SK-N-SH treated with all-trans-retinoic acid at 6 μM for 48 hours (cell line): ENCODE measurements at places on chromosomes 7 and 10.

DNA sequence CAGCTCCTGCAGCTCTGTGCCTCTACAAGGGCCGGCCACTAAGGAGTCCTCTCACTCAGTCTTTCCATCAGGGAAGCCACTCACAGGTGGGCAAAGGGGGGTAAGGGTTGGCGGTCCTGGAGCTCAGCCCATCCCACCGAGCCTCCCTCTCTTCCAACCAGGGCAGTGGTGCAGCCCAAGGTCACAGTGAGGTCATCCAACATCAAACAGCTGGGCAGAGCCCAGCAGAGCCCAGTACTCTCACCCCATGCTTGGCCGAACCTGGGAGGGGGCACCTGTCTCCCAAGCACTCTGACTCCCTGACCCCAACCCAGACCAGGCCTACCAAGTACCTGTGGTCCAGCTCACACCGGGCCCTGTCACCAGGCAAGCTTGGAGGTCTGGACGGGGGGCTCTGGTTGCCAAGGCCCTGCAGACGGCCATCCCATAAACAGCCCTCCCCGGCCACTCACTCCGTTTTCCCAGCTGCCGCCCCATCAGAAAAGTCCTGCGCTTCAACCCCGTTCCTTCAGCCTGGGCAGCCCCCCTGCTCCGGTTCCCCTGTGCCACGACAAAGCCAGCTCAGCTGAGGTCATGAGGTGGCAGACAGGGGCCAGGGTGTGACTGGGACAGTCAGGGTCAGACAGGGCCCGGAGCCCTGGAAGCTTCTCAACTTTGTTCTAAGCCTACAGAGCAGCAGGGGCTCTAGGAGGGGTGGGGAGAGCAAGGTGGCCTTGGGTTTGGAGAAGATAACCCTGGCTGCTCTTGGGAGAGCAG lies 27.5 kb downstream of the PDGFA start:
- ATAC-seq = no peak

DNA sequence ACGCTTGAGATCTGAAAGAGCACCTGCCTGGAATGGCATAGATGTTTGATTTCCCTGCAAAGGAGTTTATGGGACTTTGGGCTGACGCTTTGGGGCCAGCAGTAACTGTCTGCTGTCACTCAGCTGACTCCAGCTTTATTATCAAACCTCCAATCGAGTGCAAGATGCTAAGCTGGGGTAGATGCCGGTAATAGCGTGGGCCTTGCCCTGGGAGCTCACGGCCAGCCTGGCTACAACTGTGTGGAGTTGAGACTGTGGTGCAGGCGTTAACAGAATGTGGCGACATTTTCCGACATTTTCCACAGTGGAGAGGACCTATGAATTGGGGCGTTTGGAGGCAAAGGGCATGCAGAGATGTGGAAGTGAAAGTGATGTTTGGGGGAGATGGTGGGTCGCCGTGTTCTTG lies 1.3 kb downstream of the CHST12 start:
- ATAC-seq = no peak

DNA sequence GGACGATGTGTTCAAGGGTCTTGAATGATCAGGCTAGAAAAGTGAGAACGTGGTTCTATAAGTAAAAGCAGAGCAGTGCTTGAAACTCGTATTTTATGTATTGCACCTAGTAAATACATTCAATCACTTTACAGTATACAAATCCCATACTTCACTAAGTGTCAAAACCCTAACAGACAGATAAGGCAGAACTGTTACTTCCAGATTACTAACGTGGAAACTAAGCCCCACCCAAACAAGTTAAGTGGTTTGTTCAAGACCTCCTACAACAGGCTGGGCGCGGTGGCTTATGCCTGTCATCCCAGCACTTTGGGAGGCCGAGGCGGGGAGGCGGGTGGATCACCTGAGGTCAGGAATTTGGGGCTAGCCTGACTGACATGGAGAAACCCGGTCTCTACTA lies 9.2 kb upstream of the MYO1G start:
- ATAC-seq = no peak

DNA sequence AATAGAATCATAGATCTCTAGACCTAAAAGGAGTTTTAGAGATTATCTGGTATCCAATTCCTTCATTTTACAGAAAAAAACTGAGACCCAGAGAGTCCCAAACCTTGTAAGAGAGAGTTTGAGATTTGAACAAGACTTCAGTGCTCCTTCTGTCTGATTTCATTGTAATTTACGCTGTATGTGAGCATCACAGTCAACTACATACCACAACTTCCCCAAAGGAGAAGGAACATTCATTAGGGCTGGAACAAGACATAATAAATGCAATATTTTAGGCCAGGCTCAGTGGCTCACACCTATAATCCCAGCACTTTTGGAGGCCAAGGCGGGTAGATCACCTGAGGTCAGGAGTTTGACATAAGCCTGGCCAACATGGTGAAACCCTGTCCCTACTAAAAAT lies 17.3 kb upstream of the PRKAR2B start:
- no peak for ATAC-seq

DNA sequence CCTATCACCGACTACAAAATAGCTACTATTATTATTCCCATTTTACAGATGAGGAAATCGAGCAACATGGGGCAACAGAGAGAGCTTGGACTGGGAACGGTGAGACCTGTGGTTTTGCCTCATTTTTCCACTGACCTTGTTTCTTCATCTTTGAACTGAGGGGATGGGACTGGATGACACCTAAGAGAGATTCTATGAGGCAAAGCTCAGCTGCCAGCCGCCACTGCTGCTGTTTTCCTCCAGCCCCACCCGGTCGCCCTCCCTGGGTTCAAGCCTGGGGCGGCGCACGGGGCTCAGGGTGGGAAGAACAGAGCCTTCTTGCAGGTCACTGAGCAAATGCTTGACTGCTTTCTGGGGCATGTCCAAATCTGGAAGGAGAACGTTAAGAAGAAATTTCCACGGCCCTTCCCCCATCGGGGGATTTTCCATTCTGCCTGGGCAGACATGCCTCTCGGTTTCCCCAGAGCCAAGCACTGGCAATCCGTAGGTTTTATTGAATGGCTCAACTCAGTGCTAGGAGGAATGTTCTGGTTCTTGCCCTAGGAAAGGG lies 12.3 kb downstream of the DDIT4 start:
- ATAC-seq = no peak

- peak; percentile 41; the same call in 1 of the 3 replicates for ATAC-seq
These were observed 130.8 kb downstream of the CUL2 start for GRCh38 chr10:34959321-34959720.

DNA sequence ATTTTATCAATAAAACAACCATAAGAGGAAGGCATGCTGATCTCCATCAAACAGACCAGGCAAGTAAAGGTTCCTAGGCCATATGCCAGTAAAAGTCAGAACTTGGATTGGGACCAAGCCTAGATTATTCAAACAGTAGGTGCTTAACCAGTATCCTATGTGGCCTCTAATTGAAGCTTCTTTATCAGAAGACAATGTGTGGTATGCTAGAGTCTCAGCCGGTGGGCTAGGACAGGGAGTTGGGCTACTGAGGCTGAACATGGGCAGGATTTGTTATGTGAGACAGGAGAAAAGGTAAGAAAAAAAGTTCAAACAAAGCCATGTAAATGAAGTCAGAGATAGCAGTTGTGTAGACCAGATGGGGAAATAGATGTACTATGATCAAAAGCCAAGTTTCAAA lies 413.7 kb upstream of the GHITM start:
- no peak for ATAC-seq

GRCh38 chr10:1661859-1662437 lies 75.4 kb downstream of the ADARB2 start:
- ATAC-seq = no peak

DNA sequence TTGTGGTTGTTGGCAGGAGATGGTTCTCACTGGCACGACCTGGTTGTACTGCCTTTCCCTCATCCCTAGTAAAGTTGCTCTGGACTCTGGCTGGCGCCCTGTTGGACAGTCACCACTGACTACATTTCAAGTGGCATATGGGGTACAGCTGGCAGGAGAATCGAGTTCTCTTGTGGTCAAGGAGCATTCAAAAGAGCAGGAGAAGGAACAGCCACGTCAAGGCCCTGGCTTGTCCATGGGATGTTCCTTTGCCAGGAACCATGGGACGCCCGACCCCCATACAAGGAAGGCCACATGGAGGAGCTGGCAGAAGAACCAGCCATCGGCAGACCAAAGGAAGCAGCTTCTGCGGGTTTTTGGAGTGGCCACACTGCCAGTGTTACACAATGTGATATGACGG lies 87.0 kb upstream of the SLC25A13 start:
- no peak for ATAC-seq

DNA sequence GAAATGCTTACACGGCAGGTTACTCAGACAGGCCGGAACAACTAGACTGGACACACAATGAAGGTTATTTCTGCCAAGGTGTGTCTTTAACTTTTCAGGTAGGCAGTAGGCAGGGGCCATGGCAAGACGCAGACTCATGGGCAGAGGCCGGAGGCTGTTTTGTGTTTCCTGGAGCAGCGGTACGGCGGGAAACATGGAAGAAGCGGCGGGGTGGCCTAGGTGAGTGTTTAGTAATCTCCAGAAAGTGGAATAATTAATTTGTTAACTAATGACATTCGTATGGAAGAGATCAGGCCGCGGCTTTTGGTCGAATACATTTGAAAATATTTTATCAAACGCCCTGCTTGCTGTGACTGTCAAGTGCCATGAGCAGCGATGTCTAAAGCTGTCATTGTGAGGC lies 277.8 kb downstream of the WDR37 start:
- ATAC-seq = no peak

GRCh38 chr7:8590791-8591190 lies 157.4 kb downstream of the NXPH1 start:
- no peak for ATAC-seq

- no peak for ATAC-seq
These were observed 472.1 kb downstream of the SEMA3D start for GRCh38 chr7:84714765-84715164.

GRCh38 chr7:38908759-38909335 lies at the start of gene VPS41:
Gene VPS41, minus strand, starts transcription at chr7:38909191. Its CDS starts 17 bp downstream, at chr7:38909174.
- ATAC-seq = peak; percentile 99

GRCh38 chr7:13050703-13051102 lies 363.3 kb downstream of the ARL4A start:
- ATAC-seq = no peak

DNA sequence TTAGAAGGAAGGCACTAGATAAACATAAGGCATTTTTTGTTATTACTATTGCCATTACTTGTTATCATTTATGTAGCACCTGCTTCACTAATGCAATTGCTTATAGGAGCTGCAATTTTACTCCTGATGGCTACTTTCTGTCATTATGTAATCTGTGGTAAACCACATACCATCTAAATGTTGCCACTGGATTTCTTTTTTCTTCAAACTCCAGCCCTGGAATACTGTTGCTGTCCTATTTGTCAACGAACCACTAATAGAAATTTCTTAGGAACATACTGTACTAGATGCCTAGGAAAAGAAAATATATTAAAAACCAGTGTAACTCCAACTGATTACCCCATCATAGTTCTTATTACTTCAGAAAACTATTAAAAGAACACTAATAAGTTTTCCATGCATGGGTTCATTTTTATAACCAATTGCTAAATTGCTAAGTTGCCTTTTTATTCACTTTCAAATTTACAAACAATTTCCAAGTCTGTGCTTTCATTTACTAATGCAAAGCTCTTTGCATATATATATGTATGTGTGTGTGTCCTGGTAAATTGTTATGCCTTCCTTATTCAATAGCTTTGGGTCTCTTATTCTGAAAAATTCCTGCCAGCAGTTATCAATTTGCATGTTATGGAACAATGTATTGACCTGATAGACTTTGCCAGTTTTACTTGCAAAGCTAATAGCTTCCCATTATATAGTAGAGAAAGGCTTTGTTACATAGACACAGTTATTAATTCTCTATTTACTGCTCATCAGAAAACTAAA lies 287.4 kb downstream of the EXOC4 start:
- ATAC-seq = no peak

DNA sequence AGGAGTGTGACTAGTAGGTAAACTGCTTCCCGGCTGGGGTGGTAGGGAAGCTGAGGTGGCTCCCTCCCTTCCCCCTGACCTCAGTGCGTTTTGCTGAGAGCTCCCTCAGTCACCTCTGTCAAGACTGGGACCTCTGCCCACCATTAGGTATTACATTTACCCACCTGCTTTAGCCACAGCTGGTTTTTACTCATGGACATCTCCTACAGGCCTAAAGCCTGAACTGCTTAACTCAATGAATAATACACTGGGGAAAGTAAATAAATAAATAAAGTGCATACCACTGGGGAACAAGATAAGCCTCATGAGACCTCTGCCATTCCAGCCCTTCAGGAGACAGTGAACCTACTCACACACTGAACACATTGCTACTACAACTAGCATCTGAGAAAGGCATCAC lies 38.9 kb upstream of the CDK13 start:
- ATAC-seq = no peak

DNA sequence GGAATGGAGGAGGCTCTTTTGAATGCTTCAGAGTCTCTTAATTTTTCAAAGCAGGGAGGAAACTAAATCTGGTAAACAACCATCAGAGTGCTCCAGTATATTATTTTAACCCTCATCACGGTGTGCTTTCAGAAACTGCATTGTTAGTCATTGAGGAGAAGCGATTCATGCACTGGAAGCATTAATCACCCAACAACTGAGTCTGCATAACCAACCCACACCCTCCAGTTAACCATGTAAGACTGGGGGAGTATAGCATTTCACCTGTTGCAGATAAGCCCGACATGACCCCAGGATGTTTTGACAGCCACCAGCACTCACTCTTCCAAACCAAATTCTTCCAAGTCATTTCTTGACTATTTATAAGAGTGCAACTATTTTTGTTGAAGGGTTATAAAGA lies 257.6 kb downstream of the GATA3 start:
- no peak for ATAC-seq

GRCh38 chr7:23938937-23939552 lies 229.0 kb downstream of the STK31 start:
- peak; percentile 81 for ATAC-seq
